HT-29 (cell line): ENCODE measurements at places on chromosomes 13 and 19. TPM values are rescaled to one million over a fixed set of nuclear protein-coding genes. Genes with fewer than 3 reads are reported as not detected.
A peak's percentile ranks its signal among the peaks of the same experiment; 100 is the strongest.

DNA sequence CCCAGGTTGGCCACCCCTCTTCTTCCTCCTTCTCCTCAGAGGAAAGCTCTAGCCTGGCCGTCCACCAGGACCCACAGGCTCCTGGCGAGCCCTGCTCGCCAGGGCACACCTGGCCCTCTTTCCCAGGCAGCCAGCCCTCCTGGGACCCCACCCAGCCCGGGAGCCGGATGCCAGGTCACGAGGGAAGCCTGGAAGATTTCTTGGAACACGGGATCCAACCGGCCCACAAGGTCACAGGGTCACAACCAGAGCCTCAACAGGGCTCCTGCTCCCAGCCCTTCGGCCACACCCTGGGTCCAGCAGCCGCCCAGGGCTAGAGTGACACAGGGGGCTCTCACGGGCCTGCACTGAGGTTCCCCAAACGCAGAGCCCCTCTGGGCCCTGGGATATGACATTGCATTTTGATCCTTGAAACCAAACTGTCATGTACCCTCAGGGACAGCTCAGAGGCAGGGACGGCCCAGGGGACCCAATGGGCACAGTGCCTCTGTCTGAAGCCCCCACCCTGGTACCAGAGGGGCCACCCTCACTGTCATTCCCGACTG, 5.5 kb downstream of the MKNK2 start:
- DNase-seq, result no peak

DNA sequence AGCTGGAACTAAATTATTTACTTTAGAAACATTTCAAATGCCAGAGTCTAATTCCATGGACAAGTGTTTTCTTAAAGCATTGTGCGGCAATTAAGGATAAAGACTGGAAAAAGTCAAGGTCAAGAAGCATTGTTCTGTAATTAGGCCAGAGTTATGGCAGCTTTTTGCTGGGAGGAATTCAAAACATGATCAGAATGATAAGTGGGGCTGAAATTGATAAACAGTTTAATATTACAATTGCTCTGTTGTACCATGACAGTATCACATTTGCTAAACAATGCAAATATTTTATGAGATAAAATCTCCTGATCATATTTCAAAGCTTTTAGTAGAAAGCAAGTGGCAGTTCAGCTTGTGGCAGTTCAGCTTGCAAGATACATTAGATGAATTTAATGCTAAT, 513.7 kb downstream of the GPC6 start:
- no peak for DNase-seq

- peak; percentile 73 for DNase-seq
Observed at GRCh38 chr13:110912651-110913051, 2.2 kb downstream of the ANKRD10 start.

DNA sequence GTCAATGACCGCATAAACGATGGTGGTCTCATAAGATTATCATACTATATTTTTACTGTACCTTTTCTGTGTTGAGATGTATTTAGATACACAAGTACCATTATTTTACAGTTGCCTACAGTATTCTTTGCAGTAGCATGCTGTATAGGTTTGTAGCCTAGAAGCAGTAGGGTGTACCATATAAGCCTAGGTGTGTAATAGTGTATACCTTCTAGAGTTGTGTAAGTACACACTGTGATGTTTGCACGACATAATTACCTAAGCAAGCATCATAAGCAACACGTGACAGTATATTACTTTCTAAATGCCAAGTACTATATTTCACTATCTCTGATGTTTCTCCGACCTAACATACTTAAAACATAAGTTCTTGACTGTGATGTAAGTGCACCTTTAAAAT, 2.7 kb downstream of the LPAR6 start:
- DNase-seq, result no peak

DNA sequence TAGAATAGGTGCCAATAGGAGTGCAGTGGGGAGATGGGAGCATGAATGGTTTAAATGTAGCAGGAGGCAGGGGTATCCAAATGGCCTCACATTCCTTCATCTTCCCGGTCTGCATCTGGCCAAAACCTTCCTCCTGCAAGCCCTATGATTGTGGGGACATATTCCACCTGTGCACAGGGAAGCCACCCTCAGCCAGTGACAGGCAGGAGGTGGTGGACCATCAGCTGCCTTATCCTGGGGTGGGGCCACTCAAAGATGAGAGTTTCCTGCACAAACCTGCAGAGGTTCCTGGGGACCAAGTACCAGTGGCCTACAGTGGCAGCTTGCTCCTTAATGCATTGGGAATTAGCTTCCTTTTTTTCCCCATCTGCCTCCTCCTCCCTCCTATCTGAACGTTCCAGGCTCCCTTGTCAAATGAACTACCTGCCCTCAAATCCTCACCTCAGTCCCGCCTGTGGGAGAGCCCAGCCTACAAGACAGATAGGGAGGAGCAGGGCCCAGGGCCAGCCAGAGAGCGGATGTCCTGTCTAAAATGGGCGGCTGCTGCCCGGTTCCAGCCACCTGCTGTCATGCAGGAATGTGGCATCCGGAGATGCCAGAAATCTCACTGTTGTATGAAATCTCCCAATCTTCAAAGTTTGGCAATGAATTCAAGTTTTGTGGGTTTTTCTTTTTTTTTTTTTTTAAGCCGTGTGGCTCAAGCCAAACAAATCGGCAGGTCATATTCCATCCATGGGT, 85.0 kb downstream of the TSHZ3 start:
- DNase-seq, result no peak

DNA sequence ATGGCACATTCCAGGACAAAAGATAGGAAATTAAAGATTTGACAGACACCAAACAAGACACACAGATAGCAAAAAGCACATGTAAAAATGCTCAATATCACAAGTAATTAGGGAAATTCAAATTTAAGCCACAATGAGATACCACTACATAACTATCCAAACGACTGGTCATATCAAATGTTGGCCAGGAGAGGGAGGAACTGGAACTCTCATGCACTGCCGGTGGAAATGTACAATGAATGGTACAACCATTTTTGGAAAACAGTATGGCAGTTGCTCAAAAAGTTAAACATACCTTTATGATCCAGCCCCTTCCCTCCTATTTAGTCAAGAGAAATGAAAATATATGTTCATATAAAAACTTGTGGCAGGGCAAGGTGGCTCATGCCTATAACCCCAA, 36.8 kb upstream of the CYP2S1 start:
- peak; percentile 68 for DNase-seq

- no peak for DNase-seq
Observed at GRCh38 chr19:32040236-32040635, 305.2 kb upstream of the ZNF507 start.

DNA sequence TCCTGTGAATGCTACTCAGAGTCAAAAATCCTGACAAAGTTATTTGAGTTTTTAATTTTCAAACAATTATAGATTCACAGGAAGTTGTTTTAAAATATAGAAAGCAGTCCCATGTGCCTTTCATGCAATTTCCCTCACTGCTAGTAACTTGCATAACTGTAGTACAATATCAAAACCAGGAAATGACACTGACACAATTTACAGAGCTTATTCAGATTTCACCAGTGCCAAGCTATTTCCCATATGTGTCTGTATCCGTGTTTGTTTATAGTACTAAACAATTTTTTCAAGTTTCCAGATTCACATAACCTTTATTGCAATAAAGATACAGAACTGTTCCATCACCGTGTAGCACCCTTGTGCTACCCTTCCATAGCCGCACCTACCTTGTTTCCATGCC, 934.6 kb downstream of the PCDH17 start:
- no peak for DNase-seq

DNA sequence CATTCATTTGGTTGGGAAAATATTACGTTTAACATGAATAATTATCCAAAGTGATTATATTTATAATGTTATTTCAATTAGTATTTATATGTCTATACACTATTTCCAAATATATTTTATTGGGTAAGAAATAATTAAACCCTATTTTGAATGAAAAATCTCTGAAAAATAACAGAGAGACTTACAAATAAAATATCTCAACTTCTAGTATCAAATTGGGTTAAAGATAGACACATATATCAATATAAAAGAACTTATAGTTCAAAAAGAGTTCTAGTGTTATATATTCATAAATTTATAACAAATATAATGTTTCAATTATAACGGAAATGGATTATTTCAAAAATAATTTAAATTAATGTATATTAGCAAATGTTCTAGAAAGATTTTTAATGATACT, 482.6 kb upstream of the PCDH20 start:
- no peak for DNase-seq

GRCh38 chr19:45499196-45500180, 1.2 kb downstream of the PPM1N start:
- peak; percentile 79 for DNase-seq

DNA sequence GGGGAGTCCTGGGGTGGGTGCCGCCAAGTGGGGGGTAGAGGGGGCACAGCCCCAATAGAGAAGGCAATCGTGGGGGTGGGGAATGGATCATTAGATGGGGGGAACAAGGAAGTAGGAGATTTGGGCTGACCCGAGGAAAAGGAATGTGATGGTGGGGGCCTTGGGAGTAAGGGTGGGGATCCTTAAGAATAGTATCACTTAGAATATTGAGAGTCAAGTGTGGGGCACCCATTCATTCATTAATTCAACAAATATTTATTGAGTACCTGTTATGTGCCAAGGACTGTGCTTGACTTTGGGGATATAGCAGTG, 641 bp downstream of the PPP5C start:
- no peak for DNase-seq

TNFRSF19 gene
- total RNA-seq, result 0.03 TPM in 1 of 2 replicates, not detected in the other

PLIN5 gene
- total RNA-seq, result 0.86 and 4.5 TPM in 2 replicates

ARGLU1 gene
- total RNA-seq, result 105 and 116 TPM in 2 replicates
